NCI-H524 (cell line): ENCODE measurements at places on chromosomes 4 and X.

DNA sequence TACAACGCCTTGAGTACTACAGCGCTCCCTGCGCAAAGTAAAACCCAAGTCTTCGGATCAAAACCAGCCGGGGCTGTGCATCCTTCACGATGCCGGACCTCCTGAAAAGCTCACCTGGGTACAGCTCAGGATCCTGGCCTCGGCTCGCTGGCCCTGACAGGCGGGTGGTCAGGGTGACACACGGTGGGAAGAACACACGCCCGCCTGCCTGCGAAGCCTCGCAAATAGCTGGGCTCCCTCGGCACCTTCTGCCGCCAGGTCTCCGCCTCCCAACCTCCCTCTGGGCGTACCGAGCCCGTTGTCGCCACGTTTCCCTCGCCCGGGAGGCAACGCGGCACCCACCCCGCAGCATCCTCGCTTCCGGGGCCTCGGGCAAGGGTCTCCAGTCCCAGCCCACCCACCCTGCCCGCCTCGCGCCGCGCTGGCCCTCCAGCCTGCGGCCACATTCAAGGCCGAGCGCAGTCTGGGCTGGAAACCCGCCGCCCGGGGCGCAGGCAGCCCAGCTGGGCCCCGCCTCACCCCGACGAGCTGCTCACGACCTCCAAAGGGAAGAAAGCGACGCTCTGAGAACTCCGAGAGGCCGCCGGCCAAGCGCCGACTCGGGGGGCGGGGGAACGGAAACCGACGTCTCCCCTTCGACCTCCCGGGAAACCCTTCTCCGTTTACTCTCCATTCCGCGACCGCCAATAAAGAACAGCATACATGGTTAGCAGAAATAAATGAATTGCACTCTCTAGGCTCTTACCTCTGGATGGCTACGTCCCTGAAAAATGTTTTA, 511 bp downstream of the PPM1K start:
- peak; percentile 37 for DNase-seq

- no peak for DNase-seq
Measured at GRCh38 chrX:123324625-123325024, 140.5 kb downstream of the GRIA3 start.

DNA sequence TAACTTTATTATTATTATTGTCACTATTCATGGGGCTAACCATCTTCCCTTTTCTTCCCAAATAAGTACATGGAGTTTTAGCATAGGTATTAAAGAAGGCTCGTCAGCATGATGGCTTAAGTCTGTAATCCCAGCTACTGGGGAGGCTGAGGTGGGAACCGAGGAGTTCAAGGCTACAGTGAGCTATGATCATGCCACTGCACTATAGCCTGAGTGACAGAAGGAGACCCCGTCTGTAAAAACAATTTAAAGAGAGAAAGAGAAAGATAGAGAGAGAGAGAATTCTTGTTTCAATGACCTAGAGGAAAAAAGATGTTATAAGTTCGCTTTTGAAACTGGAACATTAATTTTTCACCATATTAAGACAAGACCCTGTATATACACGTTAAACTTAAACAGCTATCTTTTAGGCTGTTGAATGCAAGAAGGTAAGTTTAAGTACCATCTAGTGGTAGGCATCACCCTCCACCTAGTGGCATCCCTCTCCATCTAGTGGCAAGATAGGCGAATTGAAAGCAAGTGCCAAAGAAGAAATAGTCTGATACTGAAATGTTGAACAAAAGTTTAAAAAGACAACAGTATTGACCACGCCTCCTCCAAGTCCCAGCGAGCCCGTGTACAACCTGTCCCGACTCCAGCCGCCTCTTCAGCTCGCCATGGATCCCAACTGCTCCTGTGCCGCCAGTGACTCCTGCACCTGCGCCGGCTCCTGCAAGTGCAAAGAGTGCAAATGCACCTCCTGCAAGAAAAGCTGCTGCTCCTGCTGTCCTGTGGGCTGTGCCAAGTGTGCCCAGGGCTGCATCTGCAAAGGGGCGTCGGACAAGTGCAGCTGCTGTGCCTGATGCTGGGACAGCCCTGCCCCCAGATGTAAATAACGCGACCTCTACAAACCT, 26.0 kb upstream of the YTHDC1 start:
- peak; percentile 66 for DNase-seq

DNA sequence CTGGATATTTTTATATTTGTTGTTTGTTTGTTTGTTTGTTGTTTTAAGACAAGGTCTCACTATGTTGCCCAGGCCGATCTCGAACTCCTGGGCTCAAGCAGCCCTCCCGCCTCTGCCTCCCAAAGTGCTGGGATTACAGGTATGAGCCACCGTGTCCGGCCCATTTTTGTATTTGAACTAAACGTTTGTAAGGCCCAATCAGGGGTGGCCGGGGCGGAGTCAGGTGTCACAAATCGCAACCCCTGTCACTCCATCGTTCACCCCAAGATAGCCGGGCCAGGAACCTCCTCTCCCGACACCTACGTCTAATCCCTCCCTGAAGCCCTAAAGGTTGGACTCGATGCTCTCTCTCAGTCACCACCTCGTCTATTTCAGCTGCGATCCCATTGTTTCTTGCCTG, 722 bp upstream of the EFHC2 start:
- DNase-seq: no peak

- no peak for DNase-seq
Measured at GRCh38 chrX:115390078-115390477, 100.6 kb downstream of the LUZP4 start.

DNA sequence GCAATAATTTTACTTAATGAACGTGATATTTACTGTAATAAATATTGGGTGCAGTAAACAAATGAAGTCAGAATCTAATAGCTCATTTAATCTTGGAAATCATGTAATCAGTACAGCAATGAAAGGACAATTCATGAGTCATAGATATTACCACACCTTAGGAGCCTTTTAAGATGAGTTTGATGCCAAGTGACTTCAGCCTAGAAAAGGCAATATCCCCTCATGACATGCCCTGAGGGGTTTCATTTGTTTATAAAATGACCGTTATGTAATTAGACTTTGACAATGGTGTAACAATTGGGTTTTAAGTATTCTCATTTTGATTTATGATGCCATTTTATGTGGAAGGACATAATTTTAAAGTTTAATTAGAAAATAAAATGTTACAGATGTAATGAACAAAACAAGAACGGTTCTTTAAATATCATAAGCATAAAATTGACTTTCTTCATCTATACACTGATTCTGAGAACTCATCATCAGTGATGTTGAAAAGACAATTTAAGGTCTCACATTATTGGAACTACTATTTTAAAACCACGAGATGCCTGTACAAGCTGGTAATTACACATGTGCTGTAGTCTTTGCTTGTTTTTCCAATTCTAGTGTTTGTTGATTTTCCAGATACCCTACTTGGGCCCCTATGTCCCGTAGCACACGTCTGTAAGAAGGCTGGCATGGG, 5.0 kb downstream of the FGF2 start:
- no peak for DNase-seq

DNA sequence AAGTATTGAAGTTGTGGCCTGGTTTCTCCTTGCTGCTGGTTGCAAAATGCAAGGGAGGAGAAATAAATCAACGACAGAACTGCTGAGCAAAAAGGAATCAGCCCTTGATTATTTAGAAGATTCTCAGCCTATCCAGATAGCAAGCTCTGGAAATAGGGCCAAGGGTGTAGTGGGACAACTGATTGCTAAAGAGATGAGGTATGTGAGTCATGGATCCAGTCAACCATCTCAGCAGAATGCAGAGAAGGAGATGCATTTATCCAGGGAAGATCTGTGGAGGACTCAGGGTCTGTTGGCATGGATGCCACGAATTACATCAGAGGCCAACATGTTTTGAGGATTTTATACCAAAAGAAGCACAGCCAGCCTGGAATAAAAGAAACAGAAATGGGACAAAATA, 36.7 kb downstream of the FOXR2 start:
- no peak for DNase-seq

DNA sequence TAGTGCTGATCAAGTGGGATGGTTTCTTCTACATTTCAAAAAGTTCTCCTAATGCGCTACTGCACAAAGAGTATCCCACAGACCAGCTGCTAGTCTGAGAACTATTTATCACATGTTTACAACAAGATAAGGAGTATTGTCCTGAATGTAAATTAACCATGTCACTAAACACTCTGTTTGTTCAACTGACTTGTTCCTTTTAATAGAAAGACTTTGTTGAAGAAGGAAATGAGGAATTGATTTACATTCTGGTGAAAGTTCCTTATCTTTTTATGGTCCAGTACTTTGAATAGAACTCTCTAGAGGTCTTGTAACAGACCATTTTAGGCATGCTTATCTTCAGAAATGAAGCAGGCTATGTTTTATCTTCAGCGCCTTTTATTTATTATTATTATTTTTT, 67.3 kb upstream of the IL13RA1 start:
- no peak for DNase-seq

DNA sequence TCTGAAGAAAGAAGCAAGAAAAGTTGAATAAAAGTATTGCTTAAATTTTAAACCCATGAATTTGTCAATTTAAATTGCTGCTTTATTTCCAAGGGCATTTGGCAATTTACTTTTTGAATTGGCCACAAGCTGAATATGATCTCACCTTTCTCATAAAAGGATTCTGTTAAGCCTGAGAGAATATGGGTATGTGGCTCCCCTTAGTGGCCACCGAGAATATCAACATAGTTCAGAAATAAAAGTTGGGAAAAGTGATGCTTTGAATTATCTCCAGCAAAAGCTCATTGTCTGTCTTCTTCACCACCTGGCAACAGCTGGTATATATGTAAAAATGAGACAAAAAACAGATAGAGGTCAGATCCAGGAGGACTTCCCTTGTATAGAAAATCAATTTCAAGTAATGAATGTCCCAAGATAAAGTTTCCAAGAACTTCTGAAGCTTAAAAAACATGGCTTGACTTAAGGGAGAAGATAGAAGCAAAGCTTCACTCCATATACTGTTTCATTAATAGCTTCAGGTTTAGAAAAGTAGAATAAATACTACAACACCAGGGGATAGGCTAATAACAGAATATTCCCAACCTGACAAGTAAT, 290.7 kb upstream of the FAM241A start:
- no peak for DNase-seq

DNA sequence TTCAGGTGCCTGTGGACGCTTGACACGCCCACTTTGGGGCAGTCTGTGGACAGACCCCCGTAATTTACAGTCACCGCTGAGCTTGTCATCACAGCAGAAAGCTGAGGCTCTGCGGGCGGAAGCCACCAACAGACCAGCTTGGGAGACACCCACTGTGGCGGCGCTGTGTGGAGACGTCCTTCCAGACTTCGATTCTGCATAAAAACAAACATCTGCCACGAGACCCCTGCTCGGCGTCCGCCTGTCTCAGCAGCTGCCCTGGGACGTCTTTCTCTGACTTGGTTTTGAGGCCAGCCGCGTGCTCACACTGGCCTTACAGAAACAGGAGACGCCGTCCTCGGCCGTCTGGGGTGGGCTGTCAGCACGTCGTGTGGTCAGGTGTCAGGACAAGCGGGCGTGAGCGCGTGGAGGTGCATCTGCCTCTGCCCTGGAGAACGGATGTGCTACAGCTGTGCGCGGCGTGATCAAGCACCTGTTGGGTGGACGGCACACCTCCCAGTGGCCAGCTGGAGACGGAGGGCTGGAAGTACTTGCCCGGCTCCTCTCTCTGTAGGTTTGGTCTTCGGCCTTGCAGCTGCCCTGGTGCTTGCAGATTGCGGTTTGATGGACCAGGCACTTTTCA, 37.5 kb downstream of the PIGG start:
- DNase-seq: no peak

DNA sequence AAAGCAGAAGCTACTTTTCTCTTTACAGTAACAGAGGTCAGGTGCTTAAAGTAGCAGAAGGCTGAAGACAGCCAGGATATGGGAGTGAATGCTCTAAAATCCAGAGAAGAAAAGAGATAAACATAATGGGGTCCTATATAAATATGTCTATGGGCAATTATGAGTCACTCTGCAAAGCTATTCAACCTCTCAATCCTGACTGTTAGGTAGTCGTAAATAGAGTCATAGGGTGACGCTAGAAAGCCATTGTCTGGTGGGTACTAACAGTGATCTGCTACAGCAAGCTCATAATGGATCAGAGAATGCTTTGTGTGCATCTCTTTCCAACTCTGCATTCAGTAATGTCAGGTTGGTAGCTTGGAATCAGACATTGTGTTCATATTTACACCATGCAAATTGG, 53.5 kb upstream of the PDE5A start:
- no peak for DNase-seq

DNA sequence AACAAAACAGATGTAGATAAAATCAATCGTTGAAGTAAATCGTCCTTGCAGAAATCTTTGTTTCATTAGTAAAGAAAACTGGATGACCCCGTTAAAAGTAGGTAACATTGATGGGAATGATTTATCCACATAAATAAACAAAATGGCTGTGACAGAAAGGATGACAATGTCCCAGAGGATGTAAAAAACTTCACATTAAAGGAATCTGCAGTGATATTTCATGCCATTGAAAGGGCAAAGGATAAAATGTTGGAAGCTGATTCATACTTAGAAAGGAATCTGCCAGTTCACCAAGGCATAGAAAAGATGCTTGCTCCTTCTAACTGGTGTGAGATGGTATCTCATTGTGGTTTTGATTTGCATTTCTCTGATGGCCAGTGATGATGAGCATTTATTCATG, 24.2 kb upstream of the EPGN start:
- DNase-seq: no peak

- DNase-seq: peak; percentile 7
Measured at GRCh38 chr4:69823481-69824186, 36.3 kb downstream of the SULT1E1 start.
